ENCODE measurements at places on chromosomes 11 and 22.

- no peak for DNase-seq
These were observed 83.6 kb downstream of the ENTHD1 start for GRCh38 chr22:39809772-39810557.

DNA sequence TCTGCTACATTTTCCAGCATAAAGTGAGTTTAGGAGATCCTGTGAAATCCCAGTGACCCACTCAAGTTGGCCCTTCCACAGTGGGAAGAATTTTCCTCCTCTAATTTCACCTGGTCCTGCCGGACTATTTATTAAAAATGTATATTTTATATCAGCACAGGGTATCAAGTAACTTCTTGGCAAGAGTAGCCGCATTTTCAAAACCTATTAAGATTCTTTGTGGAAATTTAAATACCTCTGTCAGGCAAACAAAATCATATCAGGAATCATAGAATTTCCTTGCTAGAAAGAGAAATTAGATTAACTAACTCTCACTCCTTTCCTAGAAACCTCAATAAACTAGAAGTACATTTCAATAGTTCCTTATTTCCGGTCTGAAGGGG, 9.7 kb downstream of the MN1 start:
- DNase-seq: no peak

GRCh38 chr22:49494555-49494954, 333.1 kb downstream of the BRD1 start:
- no peak for DNase-seq

GRCh38 chr11:110527146-110527545, 97.4 kb downstream of the FDX1 start:
- no peak for DNase-seq

DNA sequence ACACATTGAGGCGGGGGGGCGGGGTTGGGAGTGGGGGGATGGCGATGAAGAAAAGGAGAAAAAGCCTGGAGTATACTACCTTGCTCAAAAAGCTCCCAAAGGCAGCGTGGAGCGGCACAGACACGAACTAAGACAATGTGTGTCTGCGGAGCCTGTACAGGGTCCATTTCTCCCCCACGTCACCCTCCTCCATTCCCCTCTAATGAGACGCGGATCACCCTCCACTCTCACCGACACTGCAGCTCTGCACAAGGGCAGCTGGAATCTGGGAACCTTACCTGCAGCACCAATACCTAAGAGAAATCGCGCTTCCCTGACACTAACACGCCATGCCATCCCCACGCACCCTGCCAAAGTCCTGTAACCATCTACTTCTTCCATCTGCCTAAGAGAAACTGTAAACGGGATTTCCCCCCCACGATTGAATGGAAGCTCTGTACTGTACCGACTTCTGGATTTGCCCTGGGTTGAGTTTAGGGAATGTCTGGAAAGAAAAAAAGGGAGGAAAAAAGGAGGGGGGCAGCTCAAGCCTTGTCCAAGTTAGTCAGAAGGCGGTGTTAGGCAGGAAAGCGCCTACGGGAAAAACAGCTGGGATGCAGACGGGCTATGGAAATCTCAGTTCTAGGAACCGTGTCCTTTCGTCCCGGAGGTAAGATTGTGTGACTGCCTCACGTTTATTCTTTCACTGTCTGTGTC, 125.7 kb upstream of the C11orf58 start:
- peak; percentile 20 for DNase-seq

- DNase-seq: no peak
These were observed 247.8 kb downstream of the TBC1D22A start for GRCh38 chr22:47010211-47010610.

GRCh38 chr11:68924073-68924925, 20.6 kb downstream of the IGHMBP2 start:
- no peak for DNase-seq
